ENCODE measurements at places on chromosomes 1 and 21. TPM values are rescaled to one million over a fixed set of nuclear protein-coding genes. Genes with fewer than 3 reads are reported as not detected.

The S100A12 gene
- not detected for total RNA-seq

The GCSAML gene
- not detected for total RNA-seq

The CD160 gene
- total RNA-seq: not detected

The ADAMTS1 gene
- total RNA-seq: 0.07 TPM

The XCL2 gene
- not detected for total RNA-seq

The MATN1 gene
- not detected for total RNA-seq

The EFNA4 gene
- total RNA-seq: 11.0 TPM

The ASAP3 gene
- 1.7 TPM for total RNA-seq

The TEX35 gene
- total RNA-seq: not detected

The OLIG2 gene
- not detected for total RNA-seq

The FAM43B gene
- total RNA-seq: 0.08 TPM

The SH3GLB1 gene
- 41.4 TPM for total RNA-seq

The ST6GALNAC5 gene
- 6.7 TPM for total RNA-seq

The NUP210L gene
- total RNA-seq: 0.03 TPM

The GLIS1 gene
- 0.71 TPM for total RNA-seq

The LCE1B gene
- not detected for total RNA-seq

The FAM72B gene
- 13.8 TPM for total RNA-seq

The ITGB2 gene
- 1.8 TPM for total RNA-seq

The LCE1C gene
- not detected for total RNA-seq

The CAMK2N1 gene
- total RNA-seq: 13.3 TPM

The RGS1 gene
- not detected for total RNA-seq

The PADI2 gene
- total RNA-seq: not detected

The ZNF593OS gene
- not detected for total RNA-seq

The CFHR2 gene
- total RNA-seq: not detected

The TMEM79 gene
- total RNA-seq: 2.7 TPM

The SPATA45 gene
- total RNA-seq: not detected

The SMPDL3B gene
- total RNA-seq: 0.34 TPM

Data from HT1080 (cell line).